ENCODE measurements at places on chromosomes 12 and 14. TPM values are rescaled to one million over a fixed set of nuclear protein-coding genes. Genes with fewer than 3 reads are reported as not detected.

GRCh38 chr14:31934767-31935266, 142.3 kb upstream of the ARHGAP5 start:
- DNase-seq = peak; percentile 77

GRCh38 chr14:60643141-60643462, 6.2 kb downstream of the SIX1 start:
- no peak for DNase-seq

- DNase-seq = no peak
These were observed 13.8 kb upstream of the IL26 start for GRCh38 chr12:68239309-68239982.

GRCh38 chr12:55705782-55706402, 1.8 kb downstream of the ITGA7 start:
- no peak for DNase-seq

GRCh38 chr14:102452302-102452701, 57.3 kb downstream of the ANKRD9 start:
- DNase-seq = no peak

- DNase-seq = no peak
These were observed 15.0 kb upstream of the DTX1 start for GRCh38 chr12:113041560-113041959.

DNA sequence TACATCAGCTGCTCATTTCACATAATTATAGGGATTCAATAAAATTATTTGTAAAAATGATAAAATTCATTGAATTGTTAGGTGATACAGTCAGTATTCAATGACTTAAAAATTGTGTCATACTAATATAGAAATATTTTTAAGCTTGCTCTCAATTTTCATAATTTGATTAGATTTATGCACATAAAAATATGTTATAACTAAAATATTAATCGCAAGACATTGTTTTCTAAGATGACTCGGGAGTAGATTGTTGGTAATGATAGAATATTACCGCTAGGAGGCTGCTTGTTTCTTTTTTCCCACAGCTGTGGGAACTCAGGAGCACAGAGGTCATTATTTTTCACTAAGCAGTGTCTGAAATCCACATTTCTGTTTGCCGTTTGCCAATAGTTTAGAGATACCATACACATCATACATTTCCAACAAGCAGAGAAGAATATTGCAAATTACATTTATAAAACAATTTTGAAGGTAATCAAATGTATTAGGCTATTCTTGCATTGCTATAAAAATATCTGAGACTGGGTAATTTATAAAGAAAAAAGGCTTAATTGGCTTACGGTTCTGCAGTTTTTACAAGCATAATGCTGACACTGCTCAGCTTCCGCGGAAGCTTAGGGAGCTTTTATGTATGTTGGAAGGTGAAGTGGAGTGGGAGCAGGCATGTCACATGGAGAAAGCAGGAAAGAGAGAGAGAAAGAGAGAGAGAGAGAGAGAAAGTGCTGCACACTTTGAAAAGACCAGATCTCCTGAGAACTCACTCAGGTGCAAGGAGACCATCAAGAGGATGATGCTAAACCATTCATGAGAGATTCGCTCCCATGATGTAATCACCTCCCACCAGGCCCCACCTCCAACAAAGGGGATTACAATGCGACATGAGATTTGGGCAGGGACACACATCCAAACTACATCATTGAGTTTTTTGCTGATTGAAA, 9.2 kb downstream of the CD69 start:
- peak; percentile 24 for DNase-seq

DNA sequence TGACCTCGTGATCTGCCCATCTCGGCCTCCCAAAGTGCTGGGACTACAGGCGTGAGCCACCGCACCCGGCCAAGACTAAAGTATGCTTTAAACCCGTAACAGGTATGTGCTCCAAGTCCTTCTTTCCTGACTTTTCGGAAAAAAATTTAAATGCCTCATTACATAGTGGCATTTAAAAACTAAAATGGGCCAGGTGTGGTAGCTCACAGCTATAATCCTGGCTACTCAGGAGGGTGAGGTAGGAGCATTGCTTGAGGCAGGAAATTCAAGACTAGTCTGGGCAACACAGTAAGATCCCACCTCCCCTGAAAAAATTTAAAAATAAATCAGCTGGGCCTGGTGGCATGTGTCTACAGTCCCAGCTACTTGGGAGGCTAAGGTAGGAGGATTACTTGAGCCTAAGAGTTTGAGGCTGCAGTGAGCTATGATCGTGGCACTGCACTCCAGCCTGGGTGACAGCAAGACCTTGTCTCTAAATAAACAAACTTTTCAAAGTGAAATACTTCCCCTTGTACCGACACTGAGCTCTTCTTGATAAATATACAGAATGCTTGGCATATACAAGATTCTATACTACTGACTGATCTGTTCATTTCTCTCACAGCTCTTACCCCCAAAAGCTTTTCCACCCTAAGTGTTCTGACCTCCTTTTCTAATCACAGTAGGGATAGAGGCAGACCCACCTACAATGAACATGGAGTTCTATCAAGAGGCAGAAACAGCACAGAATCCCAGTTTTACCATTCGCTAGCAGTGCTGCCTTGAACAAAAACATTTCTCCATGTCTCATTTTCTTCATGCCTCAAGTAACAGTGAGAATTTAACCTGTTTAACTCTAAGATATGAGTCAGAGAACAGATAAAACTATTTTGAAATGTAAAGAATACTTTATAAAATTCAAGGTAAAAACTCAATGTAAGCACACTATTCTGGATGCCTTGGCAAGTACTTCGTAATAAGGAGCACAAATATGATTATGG, 7.9 kb downstream of the PPP4R3A start:
- no peak for DNase-seq

DNA sequence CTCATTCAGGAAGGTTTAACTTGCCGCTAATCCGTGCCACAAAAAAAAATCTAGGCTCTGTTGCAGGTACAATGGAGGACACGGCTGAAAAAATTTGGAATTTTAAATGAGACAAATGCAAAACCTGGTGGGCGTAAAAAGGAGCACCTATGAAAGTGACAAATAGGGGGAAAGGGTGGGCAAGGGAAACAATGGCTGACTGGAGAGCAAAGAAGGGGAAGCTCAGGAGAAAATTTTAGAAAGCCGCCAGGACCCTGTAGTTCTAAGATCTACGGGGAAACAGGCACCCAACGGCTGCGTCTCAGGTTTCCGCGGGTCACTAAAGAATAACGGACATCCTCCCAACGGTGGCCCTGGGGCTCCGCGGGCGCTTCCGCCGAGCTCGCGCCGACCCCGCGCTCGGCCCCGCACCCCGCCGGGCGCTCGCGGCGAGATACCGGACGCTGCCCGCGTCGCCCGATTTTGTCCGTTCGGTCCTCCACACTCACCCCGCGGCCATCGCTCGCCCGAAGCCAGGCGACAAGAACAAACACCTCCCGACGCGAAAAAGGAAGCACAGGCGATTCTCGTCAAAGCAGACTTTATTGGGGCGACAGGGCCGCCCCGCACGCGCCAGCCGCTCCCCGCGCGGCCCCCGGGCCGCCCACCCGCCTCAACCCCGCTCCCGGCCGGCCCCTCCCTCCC, 1.1 kb upstream of the YY1 start:
- DNase-seq = peak; percentile 55

- no peak for DNase-seq
These were observed 73.9 kb downstream of the BMP4 start for GRCh38 chr14:53882684-53883083.

- DNase-seq = no peak
These were observed 295.2 kb downstream of the SLC16A7 start for GRCh38 chr12:59890896-59891579.

- DNase-seq = peak; percentile 78
These were observed 53.4 kb downstream of the ELK3 start for GRCh38 chr12:96247563-96247962.

- DNase-seq = no peak
These were observed 1225.2 kb downstream of the AACS start for GRCh38 chr12:126290456-126290855.

DNA sequence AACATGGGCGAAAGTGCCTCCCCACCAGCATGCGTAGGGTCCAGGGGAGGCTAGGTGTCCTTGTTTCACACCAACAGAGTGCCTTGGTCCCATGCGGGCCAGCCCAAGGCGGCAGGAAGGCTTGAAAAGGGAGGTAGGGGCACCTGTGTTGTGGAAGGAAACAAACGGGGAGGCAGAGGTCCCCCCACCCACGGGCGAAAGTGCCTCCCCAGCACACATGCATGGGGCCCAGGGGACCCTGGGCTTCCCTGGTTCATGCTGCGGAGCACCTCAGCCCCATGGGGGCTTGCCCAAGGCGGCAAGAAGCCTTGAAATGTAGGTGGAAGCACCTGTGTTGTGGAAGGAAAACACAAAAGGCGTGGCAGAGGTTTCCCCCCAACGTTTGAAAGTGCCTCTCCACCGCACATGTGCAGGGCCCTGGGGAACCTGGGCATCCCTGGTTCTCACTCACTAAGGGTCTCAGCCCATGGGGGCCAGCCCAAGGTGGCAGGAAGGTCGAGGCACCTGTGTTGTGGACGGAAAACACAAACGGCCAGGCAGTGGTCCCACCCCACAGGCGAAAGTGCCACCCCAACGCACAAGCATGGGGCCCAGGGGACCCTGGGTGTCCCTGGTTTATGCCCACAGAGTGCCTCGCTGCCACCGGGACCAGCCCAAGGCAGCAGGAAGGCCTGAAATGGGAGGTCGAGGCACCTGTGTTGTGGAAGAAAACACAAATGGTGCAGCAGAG, 374.7 kb downstream of the ALG10 start:
- DNase-seq = no peak

- DNase-seq = no peak
These were observed 33.5 kb downstream of the SLC25A21 start for GRCh38 chr14:37138898-37139297.

DNA sequence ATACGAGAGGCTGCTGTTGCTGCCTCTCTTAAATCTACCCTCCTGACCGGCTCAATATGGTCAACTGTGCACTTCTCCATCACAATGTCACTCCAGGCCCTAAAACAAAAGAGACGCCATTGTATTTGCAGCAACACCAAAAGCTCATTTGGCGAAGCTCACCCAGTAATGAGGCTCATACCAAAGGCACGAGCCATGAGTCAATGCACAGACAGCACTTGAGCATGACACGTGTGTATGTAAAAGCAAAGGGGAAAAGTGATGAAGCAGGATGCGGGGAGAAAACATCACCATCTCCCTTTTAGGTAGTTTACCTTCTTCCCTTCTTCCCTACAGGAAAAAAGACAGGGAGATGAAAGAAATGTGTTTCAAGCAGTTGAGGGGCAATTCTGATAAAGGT, 150.3 kb downstream of the FOXN3 start:
- peak; percentile 21 for DNase-seq

- DNase-seq = no peak
These were observed 141.8 kb downstream of the CACNA1C start for GRCh38 chr12:2194571-2194970.

Gene PRIMA1
- 0.18 TPM for total RNA-seq

Gene NRIP2
- not detected for total RNA-seq

Gene NPAS3
- total RNA-seq = 0.18 TPM

Gene VASH1
- total RNA-seq = 0.30 TPM

Gene SAMD15
- 2.6 TPM for total RNA-seq
